ENCODE measurements at places on chromosomes 4 and X. TPM values are rescaled to one million over a fixed set of nuclear protein-coding genes. Genes with fewer than 3 reads are reported as not detected.

Gene GPR119
- polyA plus RNA-seq = not detected

GRCh38 chr4:88573995-88574394, 18.3 kb upstream of the HERC3 start:
- no peak for DNase-seq

Gene S100G
- polyA plus RNA-seq = not detected

GRCh38 chr4:68654946-68655721, 15.3 kb downstream of the UGT2B15 start:
- no peak for DNase-seq

Gene MOB1B
- polyA plus RNA-seq = 48.9 TPM

DNA sequence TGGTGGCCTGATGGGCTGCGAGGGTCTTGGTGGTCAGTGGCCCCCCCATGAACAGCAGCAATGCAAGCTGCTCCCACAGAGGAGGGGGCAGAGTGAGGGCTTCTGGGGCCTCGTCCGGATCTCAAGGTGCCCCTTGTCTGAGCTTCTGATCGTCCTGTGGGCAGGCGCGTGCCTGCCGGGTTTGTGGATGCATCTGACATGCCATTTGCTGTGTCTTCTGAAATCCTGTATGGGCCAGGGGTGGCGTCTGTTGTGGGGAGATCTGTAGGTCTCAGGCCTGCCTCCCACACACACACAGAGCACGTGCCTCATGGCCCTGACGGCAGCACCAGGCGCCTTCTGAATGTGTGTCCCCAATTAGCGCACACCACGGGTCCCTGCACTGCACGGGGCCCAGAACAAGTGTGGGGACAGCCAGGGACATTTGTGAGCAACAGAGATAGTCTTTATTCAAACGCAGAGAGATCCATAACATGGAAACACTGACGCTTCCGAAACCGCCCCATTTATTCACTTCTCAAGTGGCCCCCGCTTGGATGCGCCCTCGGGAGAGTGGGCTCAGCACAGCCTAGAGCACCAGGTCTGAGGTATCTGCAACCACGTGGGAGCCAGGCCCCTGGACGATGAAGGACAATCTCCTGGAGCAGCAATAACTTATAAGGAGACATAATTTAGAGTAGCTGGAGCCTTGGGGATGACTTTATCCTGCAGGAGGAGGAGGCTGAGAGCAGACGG, 5.7 kb downstream of the SPON2 start:
- DNase-seq = no peak

- DNase-seq = no peak
Observed at GRCh38 chr4:45442466-45442865, 681.4 kb downstream of the GABRG1 start.

All from left renal pelvis (tissue), 4 donors.